Fibroblast of upper back skin (primary cell): ENCODE measurements at places on chromosomes 1 and 21.

GRCh38 chr1:175901076-175901836, 157.9 kb upstream of the TNR start:
- DNase-seq: no peak

DNA sequence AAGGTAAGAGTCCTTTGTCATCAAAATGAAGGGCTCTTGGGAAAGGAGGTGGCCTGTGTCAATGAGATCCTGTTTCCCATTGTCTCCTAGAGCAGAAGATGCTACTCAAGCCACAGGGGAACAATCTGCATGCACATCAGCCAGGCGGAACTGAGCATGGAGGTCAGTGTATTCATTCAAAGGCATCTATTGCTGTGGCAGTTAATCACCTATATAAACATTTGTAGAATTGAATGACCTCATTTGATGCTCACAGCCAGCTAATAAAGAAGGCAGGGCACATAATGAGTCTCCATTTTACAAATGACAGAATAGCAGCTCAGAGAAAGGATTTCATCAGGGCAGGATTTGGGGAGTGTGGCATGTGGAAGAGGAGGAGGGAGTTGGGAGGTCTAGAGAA, 5.7 kb upstream of the FYB2 start:
- DNase-seq: no peak

DNA sequence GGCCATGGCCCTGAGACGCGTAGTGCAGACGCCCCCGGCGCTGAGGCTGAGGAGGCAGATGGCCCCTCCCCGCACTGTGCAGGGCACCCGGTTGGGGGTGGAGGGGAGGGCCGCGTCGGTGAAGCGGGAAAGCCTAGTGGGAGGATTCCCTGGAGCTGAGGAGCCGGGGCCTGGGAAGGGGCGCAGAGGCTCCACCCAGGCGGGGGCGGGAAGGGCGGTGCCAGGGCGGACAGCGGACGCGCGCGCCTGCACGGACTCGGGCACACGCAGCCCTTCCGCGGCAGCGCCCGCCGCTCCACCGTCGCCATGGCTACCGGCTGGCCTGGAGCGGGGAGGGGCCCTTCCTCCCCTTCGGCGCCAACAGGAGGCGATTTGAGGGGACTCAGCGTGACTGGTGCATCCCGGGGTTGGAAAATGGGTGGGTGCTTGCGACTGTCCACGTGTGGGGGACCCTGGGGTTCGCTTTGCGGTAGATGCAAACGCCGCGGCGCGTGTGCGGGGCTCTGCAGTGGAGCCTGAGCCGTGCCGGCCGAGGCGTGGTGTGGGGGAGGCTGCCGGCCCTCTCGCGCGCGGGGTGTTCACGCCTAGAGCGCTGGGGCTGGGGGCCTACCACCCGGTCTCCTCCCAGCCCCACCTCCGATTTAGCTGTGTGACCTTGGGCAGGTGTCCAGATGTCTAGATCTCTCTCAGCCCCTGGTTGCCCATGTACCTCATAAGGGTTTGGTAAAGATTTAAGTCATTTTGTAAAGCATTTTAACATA, 35.1 kb downstream of the PTPRF start:
- peak; percentile 59 for DNase-seq

- DNase-seq: no peak
These were observed 10.6 kb upstream of the IKBKE start for GRCh38 chr1:206459703-206460102.
